ENCODE measurements at places on chromosomes 3 and 15.

GRCh38 chr3:73498764-73499622, 125.7 kb downstream of the PDZRN3 start:
- DNase-seq, result no peak

DNA sequence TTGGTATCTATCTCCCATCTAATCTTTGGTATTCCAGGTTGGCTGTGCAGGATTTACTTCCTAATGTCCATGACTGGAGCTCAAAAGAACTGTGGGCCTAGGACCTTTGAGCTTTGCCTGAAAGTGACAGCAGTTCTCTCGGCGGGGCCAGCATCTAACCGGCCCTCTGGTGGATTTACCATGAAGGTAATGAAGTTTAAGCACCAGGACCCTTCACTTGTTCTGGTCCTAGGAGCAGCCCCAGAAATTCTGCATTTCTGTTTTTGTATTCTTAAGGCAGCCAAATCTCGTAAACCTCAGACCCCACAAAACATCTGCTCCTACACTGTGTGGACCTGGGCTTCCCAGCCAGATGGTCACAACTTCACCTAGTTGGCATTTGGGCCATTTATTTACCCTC, 13.0 kb downstream of the CALML4 start:
- no peak for DNase-seq

- DNase-seq, result no peak
Observed at GRCh38 chr3:81723732-81724313, 37.6 kb downstream of the GBE1 start.

- no peak for DNase-seq
Observed at GRCh38 chr3:47355010-47355409, 25.8 kb upstream of the PTPN23 start.

DNA sequence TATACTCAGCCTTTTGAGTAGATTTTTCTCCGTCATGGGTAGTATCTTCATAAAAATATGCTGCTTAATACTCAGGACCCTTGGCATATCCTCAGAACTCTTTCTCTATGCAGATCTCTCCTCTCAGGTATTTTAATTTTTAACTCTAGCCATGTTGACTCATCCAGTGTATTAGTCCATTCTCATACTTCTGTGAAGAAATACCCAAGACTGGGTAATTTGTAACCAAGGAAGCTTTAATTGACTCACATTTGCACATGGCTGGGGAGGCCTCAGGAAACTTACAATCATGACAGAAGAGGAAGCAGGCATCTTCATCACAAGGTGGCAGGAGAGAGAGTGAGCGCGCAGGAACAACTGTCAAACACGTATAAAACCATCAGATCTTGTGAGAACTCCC, 129.3 kb upstream of the CD96 start:
- DNase-seq, result no peak

DNA sequence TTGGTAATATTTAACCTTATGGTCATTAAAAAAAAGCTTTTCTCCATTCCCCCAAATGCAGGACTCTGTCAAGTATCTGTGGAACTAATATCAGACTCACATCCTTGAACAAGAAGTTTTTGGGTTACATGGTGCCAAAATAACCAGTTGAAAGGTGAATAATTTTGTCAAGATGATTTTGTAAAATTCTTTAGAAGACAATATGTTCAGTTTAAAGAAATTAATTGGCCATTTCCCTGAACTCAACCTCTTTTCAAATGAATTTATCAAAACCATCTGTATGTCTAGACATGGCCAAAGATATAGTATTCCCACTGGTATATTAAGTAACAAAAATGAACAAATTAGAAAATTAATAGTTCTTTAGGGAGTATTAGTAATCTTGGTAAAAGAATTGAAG, 280.5 kb downstream of the MBNL1 start:
- DNase-seq, result no peak

DNA sequence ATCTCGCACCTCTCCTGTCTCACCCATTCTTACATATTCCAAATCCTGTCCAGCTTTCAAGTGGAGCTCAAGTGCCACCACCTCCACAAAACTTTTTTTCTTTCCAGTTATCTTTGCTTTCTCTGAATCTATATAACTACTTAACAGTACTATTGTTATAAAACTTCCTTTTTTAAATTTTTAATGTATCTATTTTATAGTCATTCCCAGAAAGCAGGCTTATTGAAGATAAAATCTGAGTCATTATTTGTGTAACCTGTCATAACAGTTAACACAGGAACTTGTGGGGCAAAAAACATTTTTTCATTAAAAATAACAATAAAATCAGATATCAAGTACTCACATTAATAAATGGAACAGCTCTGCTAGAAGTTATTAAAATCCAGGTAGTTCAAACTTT, 73.3 kb upstream of the ALCAM start:
- DNase-seq, result no peak

GRCh38 chr15:82045179-82045891, 483 bp downstream of the MEX3B start:
- DNase-seq, result no peak

- DNase-seq, result no peak
Observed at GRCh38 chr3:8760091-8760490, 9.3 kb downstream of the OXTR start.

DNA sequence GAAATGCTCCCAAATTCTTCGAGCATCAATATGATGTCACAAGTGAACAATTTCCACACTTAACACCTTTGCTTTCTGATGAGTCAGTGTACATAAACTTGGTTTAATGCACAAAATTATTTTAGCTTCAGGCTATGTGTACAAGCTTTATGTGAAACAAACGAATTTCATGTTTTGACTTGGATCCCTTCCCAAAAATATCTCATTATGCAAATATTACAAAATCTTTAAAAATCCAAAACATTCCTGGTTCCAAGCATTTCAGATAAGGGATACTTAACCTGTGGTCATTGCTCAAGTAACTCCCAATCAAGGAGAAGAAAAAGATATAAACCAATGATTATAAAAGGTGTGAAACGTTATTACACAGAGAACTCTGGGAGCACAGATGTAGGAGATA, 25.2 kb downstream of the RAB5A start:
- no peak for DNase-seq

- no peak for DNase-seq
Observed at GRCh38 chr15:40435710-40436089, 5.1 kb upstream of the BAHD1 start.

- DNase-seq, result no peak
Observed at GRCh38 chr3:157420606-157421130, 16.0 kb upstream of the PTX3 start.

GRCh38 chr15:90451053-90451850, 63.2 kb downstream of the IQGAP1 start:
- no peak for DNase-seq

- no peak for DNase-seq
Observed at GRCh38 chr15:40436892-40437751, 3.6 kb upstream of the BAHD1 start.

- DNase-seq, result no peak
Observed at GRCh38 chr3:26369133-26369532, 253.4 kb upstream of the LRRC3B start.

GRCh38 chr3:7999384-7999783, 502.2 kb upstream of the LMCD1 start:
- no peak for DNase-seq

- no peak for DNase-seq
Observed at GRCh38 chr3:23152989-23153388, 50.1 kb upstream of the UBE2E2 start.

- DNase-seq, result no peak
Observed at GRCh38 chr15:69736161-69736560, 283.5 kb downstream of the RPLP1 start.

GRCh38 chr3:35639254-35640186, at the start of gene ARPP21:
ARPP21 (plus strand) TSS chr3:35639525; CDS start chr3:35681752, 42,227 bp downstream.
- DNase-seq, result no peak

DNA sequence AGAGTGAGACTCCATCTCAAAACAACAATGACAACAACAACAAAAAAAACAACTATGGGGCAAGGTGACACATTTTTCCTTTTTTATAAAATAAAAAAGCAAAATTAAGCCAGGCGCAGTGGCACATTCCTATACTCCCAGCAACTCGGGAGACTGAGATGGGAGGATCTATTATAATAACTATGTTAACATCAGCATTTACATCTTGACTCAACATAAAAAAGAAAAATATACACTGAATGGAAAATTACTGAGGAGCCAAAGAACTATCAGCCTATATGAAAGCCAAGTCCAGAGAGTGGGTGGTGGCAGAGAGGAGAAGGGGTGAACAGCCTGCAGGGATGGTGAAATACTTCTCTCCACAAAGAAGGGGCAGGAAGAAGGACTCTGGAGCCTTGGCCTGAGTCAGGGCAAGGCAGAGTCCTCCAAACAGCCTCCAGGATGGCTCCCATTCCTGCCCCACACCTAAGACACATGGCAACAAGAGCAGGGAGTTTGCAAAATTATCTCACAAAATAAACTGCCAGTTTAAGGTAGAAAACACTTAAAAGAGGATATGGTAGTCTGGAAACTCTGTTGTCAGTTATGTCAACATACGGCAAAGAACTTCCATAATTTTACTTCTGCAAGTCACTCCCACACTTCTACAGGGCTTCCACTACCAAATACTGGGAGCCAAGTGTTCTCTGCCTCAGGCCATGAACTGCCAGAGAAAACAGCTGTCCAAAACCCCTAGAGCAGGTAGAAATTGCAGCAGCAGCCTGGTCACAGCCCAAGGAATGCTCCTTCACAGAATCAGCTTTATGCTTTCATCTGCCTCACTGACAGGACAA, 25.9 kb downstream of the HSPBAP1 start:
- no peak for DNase-seq

- DNase-seq, result no peak
Observed at GRCh38 chr3:111087924-111088469, 16.4 kb downstream of the NECTIN3 start.

GRCh38 chr3:52697632-52697965, 8.0 kb downstream of the GLT8D1 start:
- no peak for DNase-seq

DNA sequence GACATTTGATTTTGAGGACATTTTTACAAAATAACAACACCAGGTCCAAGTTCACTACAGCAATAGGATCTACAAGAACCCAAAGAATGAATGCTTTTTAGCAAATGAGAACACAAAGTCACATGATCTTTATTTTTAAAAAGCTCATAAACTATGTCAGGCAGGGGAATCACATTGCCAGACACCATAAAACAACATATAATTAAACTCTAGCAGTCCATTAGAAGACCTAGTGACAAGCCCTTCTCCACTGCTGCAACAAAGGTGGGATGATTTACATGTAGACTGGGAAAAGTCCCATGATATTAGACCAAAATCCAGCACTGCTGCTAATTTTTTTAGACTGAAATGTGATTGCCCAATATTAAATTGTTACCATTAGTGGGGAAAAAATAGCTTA, 92.6 kb downstream of the FHIT start:
- DNase-seq, result no peak

DNA sequence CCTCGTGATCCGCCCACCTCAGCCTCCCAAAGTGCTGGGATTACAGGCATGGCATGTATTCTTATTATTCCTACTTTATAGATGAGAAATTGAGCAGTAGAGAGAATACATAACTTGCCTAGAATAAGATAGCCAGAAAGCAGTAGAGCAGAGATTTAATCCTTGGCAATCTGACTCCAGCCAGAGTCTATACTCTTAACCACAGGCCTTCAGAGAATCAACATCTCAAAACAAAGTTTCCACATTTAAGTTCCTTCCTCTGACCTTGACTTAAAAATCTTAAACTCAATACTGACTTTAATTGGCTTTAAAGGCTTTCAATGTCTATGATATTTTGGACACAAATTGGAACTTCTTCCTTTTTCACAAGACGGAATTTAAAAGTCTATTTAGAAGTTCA, 37.1 kb downstream of the ZNF106 start:
- DNase-seq, result no peak

- DNase-seq, result no peak
Observed at GRCh38 chr15:76776969-76777368, 128.2 kb downstream of the SCAPER start.

DNA sequence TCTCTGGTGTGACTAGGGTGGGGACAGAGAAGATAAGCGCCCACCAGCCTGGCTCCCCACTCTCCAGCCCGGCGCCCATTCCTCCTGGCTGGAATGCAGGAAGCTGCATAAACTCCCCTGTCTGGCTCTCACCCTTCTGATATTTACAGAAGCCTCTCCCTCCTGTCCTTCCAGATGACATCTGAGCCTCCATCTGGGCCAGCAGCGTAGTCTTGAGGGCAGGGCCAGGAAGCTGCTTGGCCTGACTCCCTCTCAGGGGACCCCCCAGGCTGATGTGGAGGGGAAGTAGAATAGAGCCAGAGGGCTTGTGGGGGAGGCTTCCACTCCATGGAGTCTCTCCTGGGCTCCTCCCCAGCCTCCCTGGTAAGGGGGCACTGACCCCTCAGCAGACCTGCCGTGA, 49.9 kb downstream of the LINGO1 start:
- DNase-seq, result no peak

DNA sequence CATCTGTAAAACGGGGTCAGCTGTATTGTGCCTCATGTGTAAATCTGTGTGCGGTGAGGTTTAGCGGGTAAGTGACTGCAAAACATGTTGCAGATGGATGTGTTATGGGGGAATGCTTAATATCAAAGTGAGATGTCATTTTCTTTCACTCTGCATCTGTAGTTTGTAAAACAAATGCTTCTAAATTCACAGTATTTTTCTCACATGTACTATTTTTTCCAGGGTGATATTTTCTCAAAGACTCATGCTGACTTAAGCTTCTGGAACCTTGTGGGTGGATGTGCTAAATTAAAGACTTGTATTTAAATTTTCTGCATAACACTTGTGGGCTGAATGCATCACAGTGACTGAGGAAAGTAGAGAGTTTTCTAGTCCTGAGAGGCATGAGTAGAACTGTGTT, 115.2 kb upstream of the TP63 start:
- DNase-seq, result no peak

DNA sequence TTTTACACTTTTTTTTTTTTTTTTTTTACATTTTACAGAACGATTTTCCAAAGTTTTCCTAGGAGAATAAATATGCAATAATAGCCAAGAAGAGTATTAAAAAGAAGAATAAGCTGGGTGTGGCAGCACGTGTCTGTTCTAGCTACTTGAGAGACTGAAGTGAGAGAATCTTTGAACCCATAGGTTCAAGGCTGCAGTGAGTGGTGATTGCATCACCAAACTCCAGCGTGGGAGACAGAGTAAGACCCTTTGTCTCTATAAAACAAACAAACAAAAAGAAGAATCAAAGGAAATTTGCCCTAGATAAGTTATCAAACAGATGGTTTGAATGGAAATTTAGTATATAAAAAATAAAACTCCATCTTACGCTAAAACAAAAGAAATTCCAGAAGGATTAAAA, 13.3 kb downstream of the XRN1 start:
- no peak for DNase-seq

GRCh38 chr3:133459400-133459799, 59.5 kb downstream of the BFSP2 start:
- no peak for DNase-seq

- DNase-seq, result no peak
Observed at GRCh38 chr15:58407236-58407775, 24.5 kb upstream of the LIPC start.

Data from stimulated activated CD8-positive, alpha-beta memory T cell treated with anti-CD3 and anti-CD28 coated beads, Interleukin-4, amount 100 ng/mL, for 4 hours (primary cell).